ENCODE measurements at places on chromosomes 12 and 14.

DNA sequence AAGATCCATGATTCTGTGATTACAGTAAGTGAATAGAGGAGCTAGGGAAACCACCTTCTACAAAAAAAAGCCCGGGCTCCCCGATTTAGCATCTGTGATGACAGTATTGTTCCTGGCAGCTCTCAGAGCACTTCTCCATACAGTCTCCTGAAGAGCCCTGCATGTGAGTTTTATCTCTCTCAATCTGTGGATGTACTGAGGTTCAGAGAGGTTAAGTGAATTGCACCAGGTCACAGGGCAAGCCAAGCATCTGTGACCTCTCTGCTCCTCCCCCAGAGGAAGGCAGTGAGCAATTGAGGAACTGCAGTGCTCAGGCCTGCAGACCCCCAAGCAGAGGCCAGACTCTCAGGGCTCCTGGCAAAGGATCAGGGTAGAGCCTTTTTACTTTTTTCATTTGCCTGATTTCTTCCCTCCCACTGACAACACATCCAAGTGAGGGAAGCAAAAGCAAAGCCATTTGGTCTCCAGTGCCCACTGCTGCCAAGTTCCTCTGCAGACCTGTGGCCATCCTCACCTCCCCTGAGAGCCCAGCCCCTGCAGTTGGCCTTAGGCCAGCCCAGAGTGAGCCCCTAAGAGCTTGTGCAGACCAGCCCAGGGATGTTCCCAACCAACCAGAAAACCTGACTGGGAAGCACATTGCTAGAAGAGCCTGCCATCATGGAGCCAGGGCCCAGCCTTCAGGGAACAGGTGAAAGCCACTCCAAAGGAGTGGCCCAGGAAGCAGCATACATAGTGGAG, 47.6 kb upstream of the PNMA1 start:
- DNase-seq: peak; percentile 53

GRCh38 chr12:54024127-54024526, 4.1 kb upstream of the HOXC6 start:
- no peak for DNase-seq

DNA sequence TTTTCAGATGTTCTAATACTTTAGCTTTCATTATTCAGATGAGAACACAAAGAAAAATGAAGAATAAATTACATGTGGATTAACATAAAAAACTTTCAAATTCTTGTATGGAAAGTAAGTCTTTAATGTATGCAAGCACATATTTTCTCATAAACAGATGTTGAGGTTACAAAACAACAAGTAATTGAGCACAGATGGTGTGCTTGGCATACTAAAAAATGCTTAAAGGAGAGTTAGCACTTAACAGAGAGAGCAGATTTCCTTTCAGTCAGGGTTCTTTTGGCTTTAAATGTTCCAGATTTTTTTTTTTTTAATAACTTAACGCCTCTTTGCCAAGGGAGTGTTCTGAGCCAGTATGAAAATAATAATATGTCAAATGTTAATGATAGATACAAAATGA, 96.0 kb downstream of the RASSF9 start:
- DNase-seq: no peak

GRCh38 chr12:110079477-110080400, 31.4 kb upstream of the C12orf76 start:
- DNase-seq: peak; percentile 89

- DNase-seq: no peak
Measured at GRCh38 chr14:60515511-60516289, 6.8 kb downstream of the SIX6 start.

- DNase-seq: no peak
Measured at GRCh38 chr12:86663716-86664115, 407.5 kb upstream of the MGAT4C start.

DNA sequence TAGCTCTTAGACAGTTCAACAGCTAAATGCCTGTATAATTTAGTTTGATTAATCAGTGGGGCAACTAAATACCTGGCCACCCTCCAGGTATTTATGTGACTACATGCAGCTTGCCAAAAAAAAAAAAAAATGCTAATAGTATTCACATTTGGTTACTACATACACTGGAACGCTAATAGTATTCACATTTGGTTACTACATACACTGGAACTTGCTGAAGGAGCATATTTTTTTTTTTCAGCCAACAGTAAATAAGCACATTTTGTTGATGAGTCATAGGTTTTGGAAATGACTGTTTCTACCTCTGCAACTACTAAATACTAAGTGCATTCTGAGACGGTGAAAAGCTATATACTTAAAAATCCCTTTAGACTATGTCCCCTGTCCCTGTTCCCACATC, 1172.3 kb downstream of the LRFN5 start:
- no peak for DNase-seq

DNA sequence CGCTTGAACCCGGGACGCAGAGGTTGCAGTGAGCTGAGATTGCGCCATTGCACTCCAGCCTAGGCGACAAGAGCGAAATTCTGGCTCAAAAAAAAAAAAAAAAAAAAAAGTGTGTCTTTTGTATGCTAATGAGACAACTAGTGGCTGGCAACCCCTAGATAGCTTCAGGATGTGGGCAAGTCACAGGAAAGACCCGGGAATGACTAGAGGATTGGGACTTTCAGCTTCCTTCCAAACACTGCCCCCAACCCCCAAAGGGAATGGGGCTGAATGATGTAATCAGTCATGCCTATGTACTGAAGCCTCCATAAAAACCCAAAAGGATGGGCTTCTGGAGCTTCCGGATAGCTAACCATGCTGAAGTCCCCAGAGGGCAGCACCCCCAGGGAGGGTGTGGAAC, 28.6 kb downstream of the USP44 start:
- DNase-seq: no peak

GRCh38 chr12:99618657-99619056, 28.9 kb upstream of the GARIN6 start:
- DNase-seq: no peak

GRCh38 chr12:94714378-94715114, 64.2 kb upstream of the TMCC3 start:
- DNase-seq: no peak

DNA sequence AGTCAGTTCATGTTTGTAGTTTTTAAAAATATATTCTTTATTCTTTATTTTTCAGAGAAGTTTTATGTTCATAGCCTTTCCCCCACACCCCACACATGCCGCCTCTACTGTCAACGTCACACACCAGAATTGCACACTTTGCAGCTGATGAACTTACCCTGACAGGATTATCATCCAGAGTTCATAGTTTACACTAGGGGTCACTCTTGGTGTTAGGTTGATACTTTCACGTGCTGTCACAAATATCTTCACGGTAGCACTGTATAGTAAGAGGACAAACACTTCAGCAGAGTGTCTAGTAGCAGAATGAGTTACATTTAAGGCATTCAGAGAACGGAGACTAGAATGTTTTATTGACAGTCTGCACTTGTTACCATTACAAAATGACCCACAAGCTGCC, 5.1 kb downstream of the DPPA3 start:
- no peak for DNase-seq

DNA sequence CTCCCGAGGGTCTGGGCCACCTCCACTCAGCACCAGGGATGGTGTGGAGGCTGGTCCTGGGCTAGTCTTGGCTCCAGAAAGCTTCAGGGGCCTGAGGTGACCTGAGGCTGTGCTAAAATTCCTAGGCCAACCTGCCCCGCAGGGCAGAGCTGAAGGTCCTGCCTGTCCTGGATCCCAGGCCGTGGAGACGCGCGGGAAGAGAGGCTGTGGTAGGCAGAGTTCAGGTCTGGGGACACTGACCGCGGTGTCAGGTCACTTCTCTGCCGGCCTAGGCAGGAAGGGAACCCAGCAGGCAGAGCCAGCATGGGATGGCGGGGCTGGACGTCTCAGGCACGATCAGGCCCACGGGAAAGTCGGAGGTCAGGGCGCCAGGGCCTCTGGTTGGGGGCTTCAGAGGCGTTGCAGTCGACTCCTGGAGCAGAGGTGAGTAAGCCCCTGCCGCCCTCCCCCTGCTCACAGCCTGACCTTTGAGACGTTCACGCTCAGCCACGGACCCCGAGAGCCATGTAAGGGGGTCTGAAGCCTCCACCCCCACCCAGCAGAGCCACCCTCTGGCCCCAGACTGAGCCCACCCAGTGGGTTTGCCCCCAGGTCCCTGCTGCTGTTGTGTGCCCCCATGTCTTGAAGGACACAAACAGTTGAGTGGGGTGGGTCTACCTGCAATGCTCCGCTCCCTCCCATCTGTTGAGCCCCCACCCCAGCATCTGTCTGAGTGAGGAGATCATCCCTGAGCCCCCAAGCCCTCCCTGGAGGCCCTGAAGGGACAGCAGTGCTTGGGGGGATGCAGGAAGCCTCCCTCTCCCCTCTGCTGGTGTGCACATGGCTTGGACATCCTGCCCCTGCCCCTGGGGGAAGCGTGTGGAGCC, 142.7 kb downstream of the KIF26A start:
- DNase-seq: no peak

DNA sequence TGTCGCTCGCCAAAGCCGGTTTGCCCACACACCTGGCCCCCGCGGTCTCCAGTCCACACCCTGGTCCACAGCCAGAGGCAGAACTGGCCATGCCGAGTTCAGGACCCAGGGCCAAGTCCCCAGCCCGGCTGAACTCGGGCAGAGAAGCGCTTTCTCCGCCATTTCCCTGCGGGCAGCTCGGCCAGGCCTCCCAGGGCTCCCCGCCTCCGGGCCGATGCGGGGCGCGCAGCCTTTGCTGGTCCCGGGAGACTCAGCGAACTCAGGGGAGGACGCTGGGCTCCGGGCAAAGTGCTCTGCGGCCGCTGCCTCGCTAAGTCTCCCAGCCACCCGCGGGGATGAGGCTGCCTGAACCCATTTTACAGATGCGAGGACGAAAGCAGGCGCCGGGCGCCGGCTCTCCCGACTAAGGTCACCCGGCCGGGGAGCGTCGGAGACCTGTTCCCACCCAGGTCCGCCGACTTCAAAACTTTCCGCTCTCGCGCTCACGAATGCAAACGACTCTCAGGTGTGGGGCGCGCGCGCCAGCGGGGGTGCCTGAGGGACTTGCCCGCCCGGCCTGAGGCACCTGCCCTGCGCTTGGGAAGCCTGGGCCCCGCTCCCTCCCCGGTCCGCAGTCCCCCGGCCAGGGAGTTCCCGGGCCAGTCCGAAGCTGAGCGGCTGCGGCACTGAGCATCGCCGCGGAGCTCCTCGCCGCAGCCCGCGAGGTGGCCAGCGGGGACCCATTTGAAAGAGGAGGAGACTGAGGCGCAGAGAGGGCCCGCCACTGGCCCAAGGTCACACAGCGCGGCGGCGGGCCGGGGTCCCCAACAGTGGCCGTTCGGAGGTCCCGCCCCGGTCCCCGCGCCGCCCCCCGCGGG, 627 bp downstream of the TESC start:
- DNase-seq: peak; percentile 49

- no peak for DNase-seq
Measured at GRCh38 chr14:77086017-77086727, 11.9 kb upstream of the CIPC start.

DNA sequence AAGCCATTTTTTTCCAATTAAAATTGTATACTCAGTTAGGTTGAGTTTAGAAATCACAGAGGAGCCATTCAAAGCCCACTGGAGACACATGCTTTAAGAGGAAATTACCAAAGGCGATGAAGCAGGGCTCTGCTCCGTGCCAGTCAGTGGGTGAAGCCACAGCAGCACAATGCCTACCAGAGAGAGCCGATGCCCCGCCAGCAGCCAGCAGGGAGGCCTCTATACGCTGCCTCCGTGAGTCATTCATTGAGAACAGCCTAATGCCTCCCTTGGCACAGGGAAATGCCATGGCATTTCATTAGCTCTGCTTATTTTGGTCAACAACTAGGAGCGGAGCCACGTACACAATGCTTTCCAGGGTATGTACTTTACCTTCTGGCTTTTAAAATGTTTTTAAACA, 197.8 kb upstream of the FRMD6 start:
- no peak for DNase-seq

- peak; percentile 77 for DNase-seq
Measured at GRCh38 chr12:4154672-4155225, 118.8 kb upstream of the CCND2 start.

DNA sequence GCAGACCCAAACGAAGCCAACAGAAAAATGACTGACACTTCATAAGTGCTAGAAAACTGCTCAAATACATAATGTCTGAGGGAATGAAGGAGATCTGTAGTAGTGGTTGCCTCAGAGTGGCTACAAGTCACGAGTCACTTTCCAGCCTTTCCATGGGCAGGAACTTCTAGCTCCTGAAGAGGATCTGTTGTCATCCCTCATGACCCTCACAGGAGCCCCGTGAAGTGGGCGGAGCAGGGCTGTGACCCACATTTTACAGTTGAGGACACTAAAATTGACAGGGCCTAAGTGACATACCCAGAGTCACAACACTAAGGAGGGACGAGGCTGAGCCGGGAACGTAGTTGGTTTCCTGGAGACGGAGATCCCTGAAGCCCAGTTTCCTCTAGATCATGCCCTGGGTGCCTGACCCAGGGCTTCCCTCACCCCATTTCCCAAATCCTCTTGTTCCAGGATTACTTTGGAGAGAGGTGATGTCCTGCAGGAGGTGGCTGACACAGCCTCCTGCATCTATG, 45.8 kb upstream of the P2RX7 start:
- DNase-seq: no peak

- DNase-seq: no peak
Measured at GRCh38 chr14:31536201-31536960, 24.8 kb upstream of the NUBPL start.

DNA sequence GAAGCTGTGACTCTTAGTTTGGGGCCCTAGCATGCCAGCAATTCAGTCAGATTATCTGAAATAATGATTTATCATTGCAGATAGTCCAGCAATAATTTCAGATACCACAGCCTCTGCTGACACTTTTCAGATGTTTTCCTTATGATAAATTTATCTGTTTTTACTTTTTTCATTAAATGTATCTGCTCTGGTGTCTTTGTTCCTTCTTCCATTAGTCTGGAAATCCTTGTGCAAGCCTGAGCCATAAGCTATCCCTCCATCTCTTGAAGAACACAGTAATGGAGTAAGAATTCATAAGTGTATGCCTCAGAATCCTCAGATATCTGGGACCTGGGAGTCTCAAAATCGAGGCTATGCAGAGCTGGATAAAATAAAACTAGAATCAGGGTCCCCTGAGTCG, 146.4 kb upstream of the KRR1 start:
- no peak for DNase-seq

GRCh38 chr12:49108958-49109404, 1.7 kb downstream of the LMBR1L start:
- DNase-seq: no peak

GRCh38 chr12:685388-685787, 22.1 kb upstream of the NINJ2 start:
- DNase-seq: peak; percentile 91

Data from activated CD4-positive, alpha-beta T cell treated with anti-CD3 and anti-CD28 coated beads, Interleukin-10, Interleukin-2, amounts not matched to agents 100 ng/mL and 50 ng/mL, durations not matched to agents 16 hours and 8 hours (primary cell).